ENCODE measurements at places on chromosomes 4 and X. TPM values are rescaled to one million over a fixed set of nuclear protein-coding genes. Genes with fewer than 3 reads are reported as not detected.

- no peak for DNase-seq
Measured at GRCh38 chr4:43242606-43243005, 350.1 kb downstream of the GRXCR1 start.

GRCh38 chr4:94345266-94345665, 2.6 kb upstream of the HPGDS start:
- no peak for DNase-seq

- DNase-seq, result no peak
Measured at GRCh38 chr4:71333960-71334359, 4.9 kb upstream of the SLC4A4 start.

DNA sequence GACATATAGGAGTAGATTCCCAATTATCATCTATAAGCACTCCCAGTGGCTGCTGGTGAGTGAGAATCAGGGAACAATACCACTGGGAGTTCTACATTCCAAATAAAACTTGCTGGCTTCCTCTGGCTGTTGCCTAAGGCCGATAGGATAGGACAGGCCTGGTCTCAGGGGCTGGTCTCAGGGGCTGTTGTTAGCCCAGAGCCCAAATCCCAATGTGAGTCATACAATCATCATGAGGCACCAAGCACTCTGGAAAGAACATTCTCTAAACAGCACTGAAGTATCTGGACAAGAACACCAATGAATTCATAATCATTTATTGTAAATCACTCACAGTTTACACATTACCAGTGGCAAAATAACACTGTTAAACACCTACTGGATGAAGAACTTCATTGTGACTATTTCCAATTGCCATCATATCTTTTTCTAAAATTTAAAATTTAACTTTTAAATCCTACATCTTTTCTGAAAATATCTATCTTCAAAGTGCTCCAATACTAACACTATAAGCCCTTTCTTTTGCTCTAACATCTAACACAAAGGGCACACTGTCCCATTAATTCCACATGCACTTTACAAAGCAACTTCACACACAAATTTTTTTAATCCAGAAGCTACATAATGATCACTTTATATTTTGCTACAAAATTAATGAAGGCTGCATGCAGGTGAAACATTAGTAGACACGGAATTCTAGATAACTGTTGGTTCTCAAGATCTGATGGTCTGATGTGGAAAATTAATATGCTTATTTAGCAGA, 67.6 kb upstream of the TMEM150C start:
- DNase-seq, result no peak

DNA sequence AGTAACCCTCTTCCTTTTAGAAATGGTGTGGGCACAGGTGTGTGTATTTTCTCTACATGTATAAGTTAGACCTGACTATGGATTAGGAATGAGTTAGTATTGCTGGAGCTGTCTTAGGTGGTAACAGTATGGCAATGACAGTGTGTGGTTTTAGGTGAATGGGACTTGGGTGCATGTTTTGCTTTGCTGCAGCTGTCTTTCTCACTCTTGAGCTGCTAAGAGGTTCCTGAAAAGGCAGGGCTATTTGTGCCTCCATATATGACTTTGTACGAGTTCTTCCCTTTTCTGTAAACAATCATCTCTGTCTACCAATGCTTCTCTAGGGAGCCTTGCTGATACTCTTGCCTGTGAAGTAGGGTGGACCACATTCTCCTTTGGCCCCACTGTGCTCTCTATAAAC, 234.8 kb upstream of the HHIP start:
- DNase-seq, result no peak

DNA sequence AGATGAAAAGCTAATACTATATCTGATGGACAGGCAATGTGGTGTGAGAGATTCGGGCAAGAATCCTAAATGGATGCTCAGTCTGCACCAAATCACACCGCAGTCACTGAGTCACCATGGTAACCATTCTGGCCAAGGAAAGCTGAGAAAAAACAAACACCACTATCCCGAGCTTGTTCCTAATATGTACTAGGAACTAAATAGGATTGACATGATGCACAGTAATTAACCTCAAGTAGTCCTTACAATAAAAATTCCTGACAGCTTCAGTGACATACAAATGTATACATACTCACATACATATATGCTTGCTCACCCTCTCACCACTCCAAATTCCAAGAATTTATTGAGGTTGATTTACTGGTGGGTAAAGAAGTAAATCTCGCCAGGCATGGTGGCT, 1.1 kb upstream of the RAB40A start:
- DNase-seq, result no peak

DNA sequence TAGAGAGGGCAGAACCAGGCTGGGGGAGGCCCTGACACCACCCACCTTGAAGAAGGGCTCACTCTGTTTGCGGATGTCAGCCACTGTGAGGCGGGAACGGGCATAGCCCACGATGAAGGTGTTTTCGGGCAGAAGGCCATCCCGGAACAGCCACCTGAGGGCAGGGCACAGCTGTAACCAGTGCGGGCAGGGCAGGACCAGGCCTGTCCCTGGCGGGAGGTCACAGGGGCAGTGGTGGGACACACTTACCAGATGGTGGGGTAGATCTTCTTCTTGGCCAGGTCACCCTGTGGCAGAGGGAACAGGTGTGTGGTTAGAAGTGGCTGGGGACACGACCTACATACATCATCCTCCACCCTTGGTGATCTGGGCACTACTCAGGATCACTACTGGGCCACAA, 10.8 kb downstream of the G6PD start:
- no peak for DNase-seq

Gene RPS6KA3
- total RNA-seq, result 33.2 TPM

Gene NBDY
- total RNA-seq, result 9.9 TPM

Gene ABCB7
- 6.4 TPM for total RNA-seq

Gene UNC5C
- total RNA-seq, result 5.4 TPM

Gene STPG2
- not detected for total RNA-seq

Gene CDKL2
- total RNA-seq, result not detected
